ENCODE measurements at places on chromosomes 12 and 14.

- no peak for DNase-seq
These were observed 105.8 kb downstream of the ZNF664 start for GRCh38 chr12:124078800-124079199.

- DNase-seq: no peak
These were observed 212.2 kb upstream of the DIO3 start for GRCh38 chr14:101349108-101349507.

DNA sequence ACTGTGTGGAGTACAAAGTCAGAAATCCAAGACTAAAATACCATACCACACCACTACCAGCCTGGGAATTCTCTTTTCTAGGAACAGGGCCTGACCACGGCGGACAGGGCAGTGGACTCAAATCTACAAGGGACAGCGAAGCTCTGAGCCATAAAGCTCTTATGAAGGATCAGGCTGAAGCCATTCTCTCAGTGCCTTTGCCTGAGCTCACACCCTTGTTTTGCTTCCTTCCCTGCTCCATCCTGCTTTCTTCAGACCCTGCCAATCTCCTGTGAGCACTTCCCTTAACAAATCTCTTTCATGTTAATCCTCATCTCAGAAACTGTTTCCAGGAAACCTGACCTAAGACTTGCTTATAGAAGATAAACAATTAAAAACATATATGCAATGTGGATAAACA lies 398.5 kb downstream of the MDGA2 start:
- no peak for DNase-seq

GRCh38 chr12:46217541-46218321 lies 51.1 kb downstream of the SLC38A1 start:
- DNase-seq: no peak

DNA sequence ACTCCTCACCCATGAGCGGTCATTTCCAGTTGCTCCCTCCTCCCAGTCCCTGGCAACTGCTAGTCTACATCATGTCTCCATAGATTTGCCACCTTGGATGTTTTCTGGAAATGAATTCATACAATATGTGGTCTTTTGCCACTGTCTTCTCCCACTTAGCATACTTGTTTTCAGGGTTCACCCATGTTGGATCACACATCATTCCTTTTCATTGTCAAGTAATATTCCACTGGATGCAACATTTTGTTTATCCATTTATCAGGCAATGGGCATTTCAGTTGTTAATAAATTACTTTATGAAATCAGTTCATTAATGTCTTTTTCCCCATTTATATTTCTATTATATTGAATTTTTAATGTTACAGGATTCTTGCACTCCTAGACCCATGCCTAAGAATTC lies 64.3 kb downstream of the EML1 start:
- no peak for DNase-seq

DNA sequence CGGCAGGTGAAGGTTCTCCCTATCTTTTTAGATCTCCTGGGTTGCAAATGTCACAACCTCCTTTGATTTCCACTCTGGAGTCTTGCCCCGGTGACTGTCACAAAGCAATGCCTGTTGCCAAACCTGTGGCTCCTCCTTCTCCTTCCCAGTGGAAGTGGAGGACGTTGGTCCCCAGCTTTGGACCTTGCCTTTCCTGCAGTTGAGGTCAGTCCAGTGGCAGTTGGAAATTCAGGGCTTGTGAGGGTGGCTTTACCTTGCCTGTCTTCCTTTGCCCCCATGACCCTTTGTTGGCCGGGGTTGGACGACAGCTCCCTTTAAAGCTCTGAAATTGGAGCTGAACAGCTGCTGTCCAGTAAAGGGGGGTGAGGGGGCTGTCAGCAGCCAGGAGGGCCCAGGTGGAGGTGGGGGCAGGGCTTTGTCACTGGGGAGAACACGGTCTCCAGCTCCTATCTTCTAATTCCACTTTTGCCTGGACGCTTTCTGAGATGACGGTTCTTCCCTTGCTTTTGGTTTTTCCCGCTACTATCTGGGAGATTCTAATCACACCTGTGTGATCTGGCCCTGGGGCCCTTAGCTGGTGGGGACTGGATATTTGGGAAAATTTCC lies 4.1 kb downstream of the TEAD4 start:
- no peak for DNase-seq

GRCh38 chr14:35218963-35219362 lies 73.2 kb upstream of the PSMA6 start:
- DNase-seq: no peak

DNA sequence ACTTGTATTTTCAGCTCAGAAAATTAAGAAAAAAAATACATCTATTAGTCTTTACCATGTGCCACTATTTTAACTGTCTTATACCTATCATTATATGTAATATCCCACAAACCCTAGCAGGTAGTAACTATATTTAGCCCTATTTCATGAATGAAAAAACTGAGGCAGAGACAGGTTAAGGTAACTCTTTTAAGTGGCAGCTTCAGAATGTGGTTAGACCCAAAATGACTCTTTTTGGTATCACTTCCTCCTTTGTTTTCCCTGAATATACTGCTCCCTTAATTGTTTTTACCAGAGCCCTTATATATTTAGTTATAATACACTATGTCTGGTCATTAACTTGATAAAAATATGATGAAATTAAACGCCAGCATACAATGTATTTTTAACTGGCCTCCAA lies 235.6 kb upstream of the RPL10L start:
- no peak for DNase-seq

DNA sequence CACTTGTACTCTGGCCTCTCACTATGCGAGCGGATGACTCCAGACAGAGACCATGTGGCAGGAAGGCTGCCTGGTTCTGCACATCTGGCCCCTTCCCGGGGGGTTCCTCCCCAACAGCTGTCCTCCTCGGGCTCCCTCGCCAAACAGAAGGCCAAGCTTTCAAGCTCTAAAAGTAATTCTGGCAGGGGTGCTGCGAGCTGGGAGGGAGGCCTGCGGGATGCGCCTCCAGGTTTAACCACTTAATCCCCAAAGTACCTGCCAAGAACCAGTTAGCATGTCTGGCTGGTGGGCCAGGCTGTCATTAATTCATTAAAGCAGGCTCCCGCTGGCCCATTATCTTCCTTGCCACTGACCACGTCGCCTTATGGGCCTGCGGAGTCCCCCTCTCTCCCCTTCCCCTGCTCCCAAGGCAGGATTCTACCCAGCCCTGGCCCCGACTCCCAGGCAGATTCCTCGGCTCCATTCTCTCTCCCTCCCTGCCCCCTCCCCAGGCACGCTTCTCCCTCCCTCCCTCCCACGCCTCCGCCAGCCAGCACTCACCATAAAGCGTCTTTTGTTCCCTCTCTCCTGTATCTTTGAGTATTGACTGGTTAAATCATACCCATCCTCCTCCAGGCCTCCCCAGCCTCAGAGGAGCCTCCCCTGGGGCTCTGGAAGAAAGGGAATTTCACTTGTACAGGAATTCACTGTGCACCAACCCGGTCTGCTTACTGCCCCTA lies 4.9 kb downstream of the HRK start:
- DNase-seq: no peak

DNA sequence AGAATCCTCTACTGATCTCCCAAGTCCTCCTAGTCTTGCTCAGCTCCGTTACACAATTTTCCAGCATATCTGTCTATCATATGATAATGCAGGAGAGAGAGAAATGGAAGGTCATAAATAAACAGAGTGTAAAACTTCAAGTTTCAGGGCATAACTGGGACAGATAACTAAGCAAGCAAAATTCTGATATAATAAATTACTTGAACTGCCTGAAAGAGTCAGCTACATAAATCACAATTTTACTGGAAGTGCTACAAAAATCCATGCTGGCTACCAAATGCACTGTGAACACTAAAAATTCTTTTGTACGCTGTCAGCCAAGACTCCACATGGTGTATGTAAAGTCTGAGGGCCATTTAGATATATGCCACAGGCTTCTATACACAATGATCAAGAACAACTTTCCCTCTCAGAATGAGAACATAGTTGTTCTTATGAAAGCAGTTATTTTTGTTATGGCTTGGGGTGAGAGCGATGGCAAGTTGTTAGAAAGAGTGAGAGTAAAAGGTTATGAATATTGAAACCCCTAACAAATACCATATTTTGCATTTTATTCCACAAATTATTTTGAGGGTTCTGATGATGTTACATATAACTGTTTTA lies 41.1 kb downstream of the GRIP1 start:
- no peak for DNase-seq

GRCh38 chr14:81231540-81231939 lies 10.8 kb upstream of the GTF2A1 start:
- no peak for DNase-seq

- DNase-seq: no peak
These were observed 90.3 kb downstream of the FAR2 start for GRCh38 chr12:29239336-29239735.

DNA sequence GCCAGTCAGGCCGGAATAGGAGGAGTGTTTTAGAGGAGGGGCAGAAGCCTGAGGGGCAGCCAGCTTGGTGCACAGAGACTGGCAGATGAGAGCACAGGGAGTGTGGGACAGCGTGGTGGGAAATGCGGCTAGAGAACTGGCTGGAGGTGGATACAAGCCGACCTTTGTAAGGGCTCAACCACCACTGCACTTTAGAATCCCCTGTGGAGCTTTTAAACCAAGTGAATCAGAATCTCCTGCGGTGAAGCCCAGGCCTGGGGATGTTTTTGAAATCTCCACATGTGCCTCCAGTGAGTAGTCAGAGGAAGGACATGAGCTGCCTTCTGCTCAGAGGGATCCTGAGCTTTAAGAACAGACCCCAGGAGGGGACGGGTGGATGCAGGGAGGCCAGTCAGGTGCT lies 10.9 kb upstream of the PCED1B start:
- no peak for DNase-seq

DNA sequence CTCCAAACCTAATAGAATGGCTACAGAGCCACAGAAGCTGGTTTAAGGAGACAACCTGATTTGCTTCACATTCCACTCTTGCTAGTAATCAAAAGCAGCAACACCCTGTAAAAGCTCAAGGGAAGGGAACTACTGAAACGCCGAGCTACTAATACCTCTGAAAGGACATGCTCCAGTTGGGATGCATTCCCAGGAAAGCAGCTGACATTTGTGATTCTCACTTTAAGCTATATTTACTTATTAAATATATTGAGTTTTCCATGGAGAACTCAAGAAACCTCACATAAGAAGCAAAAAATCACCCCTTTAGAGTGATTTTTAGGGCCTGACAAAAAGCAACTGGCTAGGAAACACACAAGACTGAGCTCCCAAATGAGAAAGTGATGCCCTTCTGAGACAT lies 1073.0 kb upstream of the FLRT2 start:
- no peak for DNase-seq
